ENCODE measurements at places on chromosomes 2 and 18. TPM values are rescaled to one million over a fixed set of nuclear protein-coding genes. Genes with fewer than 3 reads are reported as not detected.

The TMEM247 gene
- polyA plus RNA-seq = not detected

The NYAP2 gene
- polyA plus RNA-seq = not detected

The STPG4 gene
- polyA plus RNA-seq = not detected

The MRPL53 gene
- 36.6 TPM for polyA plus RNA-seq

The MOB1A gene
- polyA plus RNA-seq = 16.2 TPM

The DSG1 gene
- polyA plus RNA-seq = 0.06 TPM

The RFTN2 gene
- 2.3 TPM for polyA plus RNA-seq

The TANC1 gene
- 4.1 TPM for polyA plus RNA-seq

The TMEM163 gene
- 3.2 TPM for polyA plus RNA-seq

The CFC1 gene
- 0.14 TPM for polyA plus RNA-seq

The EVA1A gene
- 2.4 TPM for polyA plus RNA-seq

- DNase-seq = no peak
These were observed 51.9 kb upstream of the CWC22 start for GRCh38 chr2:180058993-180059392.

- DNase-seq = no peak
These were observed 16.7 kb upstream of the EHBP1 start for GRCh38 chr2:62688771-62689170.

DNA sequence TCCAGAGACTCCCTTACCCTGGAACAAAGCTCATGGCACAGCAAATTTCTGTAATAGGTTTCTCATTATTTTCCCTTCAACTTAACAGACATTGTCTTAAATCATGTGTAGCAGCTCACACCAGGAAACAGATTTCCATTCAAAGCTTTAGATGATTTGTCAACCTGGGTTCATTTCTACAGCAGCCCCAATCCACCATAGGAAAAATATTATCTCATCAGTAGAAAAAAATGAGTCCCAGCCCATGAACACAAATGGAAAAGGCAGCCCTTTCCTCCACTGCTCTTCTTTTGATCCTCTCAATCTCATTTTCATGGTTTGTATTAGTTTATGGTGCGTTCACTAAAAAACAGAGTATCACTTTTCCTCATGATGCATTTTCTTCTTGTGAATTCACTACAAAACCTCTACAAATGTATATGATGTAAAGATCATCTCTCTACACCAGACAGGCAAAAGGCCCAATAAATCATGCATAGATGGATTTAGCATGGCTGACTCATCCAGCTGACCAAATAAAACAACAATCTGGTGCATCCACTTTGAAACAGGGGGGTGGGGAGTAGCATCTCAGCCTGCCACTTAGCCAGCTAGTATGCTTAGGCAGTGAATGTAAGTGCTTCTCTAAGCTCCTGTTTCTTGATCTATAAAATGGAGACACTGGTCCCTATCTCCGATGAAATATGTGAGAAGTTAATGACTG is 78.6 kb downstream of the SATB2 start:
- no peak for DNase-seq

- DNase-seq = no peak
These were observed 462.1 kb downstream of the ERBB4 start for GRCh38 chr2:212076456-212076855.

- no peak for DNase-seq
These were observed 251.5 kb downstream of the GPD2 start for GRCh38 chr2:156687715-156688114.

DNA sequence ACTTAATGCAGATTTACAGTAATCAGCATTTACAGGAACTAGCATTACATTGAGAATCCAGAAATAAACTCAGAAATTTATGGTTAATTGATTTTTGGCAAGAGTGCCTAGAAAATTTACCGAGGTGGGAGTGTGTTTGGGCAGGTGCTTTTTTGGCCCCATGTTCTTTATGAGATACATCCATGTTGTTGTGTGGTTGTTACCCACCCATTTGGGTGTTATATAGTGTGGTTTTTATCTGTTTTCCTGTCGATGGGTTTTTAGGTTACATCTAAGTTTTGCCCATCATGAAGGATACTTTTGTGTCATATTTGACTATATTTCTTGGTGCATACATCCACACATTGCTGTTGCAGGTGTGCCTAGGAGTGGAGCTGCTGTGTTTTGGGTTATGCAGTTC is 82.0 kb downstream of the ATP9B start:
- DNase-seq = no peak

DNA sequence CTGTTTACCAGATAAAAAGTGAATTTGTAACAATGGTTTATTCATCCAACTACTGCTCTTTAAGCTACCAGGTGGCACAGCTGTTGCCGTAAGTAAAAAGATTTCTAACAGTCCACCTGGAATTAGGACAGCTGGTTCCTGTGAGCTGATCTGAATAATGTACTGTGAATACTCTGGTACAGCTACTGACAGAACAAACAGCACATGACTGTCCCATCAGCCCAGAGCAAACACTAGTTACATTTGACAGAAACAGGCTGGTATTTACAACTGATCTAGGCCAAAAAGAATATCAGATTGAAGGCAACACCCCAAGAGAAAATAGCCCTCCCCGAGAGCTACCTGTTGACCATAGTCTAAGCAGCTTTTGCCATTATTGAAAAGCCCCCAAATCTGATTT is 840.4 kb downstream of the CPS1 start:
- DNase-seq = no peak

GRCh38 chr2:198483051-198483450 is 678.7 kb downstream of the PLCL1 start:
- DNase-seq = no peak

GRCh38 chr2:15974565-15975260 is 34.4 kb downstream of the MYCN start:
- no peak for DNase-seq

- DNase-seq = no peak
These were observed 154.2 kb upstream of the KYNU start for GRCh38 chr2:142723236-142723635.

GRCh38 chr2:133589456-133589855 is 21.2 kb upstream of the NCKAP5 start:
- DNase-seq = no peak

DNA sequence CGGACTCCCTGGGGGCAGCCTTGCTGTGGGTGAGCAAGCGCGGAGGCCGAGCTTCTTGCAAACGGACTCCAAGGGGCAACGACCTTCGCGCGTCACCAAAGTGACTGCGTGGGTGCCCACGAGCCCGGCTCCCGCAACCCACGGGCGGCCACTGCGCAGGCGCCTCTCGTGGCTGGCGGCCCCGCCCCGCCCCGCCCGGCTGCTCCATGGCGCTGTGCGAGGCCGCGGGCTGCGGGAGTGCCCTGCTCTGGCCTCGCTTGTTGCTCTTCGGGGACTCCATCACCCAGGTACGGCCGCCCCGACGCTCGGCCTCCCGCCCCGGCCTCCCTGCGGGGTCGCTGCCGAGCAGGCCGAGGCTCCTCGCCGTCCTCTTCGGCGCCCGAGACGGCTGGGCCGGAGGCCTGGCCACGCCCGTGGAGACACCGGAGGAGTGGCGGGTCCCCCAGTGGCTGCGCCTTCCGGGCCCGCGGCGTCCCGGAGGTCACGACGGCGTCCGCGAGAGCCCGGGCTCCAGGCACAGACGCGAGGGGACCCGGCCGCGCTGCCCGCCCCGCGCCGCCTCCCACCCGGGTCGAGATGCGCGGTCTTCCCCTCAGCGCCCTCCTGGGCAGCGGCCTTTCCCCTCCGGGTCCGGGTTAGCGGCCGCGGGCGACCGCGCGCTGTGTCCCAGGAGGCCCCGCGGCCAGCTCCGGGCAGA is at the start of gene IAH1:
Gene IAH1 (plus strand): TSS at position 191 of the 697 bp plus-strand sequence. CDS start 16 bp downstream, at position 207.
- DNase-seq = no peak

- no peak for DNase-seq
These were observed 99.7 kb downstream of the HDAC4 start for GRCh38 chr2:239300871-239301735.

DNA sequence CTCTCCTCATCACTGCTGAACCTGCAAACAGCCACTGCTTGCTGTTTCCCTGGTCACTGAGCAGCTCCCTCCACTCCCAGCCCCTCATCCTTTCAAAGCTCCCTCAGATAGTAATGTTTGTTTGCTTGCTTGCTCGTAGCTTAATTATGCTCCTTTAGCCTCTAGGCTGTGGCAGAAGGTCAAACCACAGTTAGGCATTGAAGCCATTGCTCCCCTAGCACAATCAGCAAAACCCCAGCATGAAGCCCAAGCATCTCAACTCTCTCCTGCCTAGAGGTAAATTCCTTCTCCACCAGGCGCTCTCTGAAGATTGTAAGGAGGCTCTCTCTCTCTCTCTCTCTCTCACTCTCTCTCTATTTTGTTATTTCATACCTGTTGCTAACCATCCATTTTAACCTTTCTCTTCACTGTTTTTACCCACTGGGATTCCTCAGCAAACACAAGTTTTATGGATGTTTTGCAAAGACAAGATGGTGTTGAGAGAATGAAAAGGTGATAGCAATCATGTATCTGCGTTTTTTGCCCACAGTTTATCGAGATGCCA is 135.9 kb upstream of the HNRNPA3 start:
- no peak for DNase-seq

GRCh38 chr18:26555804-26556553 is 7.6 kb upstream of the KCTD1 start:
- no peak for DNase-seq

DNA sequence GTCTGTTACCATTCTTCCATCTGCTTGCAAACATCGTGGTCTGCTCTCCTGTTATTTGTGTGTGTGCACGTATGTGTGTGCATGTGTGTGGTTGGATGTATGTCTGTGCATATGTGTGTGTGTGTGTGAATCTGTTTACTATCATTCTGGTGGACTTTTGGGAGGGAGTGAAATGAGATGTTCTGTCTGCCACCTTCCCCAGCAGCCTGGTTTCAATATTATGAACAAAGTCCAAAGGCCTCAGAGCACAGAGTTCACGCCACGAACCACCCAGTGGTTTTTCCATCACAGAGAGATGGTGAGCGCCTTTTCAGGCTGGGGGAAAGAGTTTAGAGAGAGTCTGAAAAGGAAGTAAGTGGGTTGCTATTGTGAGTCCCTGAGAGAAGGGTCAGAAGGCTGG is 67.1 kb upstream of the YWHAQ start:
- no peak for DNase-seq

- DNase-seq = peak; percentile 28
These were observed 184.1 kb upstream of the HS6ST1 start for GRCh38 chr2:128502638-128503246.

DNA sequence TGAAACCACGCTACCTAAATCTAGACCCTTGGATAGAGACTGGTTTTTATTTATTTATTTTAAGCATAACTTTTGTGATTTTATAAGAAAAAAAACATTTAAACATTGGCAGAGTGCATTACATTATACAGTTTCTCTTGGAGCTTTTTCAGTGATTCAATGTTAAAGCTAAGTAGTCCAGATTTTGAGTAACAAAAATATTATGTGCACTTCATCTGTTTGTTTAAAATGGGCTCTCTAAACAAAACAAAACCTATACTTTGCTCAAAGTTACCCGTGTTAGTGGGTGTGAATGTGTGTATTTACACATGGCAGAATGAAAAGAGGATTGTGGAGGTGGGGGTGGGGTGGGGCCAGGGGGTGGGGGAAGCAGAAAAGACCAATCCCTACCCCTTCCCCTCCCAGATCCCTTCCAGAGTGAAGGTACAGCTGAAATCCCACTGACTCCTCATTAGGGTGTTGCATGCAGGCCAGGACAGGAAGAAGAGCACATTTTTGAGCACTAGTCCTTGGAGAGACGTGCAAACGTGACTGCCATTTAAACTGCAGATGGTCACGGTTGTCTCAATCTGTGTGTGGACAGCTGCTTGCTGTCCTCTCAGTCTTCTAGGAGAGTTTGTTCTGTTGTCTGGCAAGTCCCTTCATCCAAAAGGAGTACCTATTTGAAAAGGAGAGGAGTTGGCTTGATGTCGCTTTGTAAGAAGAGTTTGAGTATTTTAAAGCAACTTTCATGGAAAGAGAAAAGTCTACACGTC is 303.0 kb downstream of the ICOS start:
- no peak for DNase-seq

DNA sequence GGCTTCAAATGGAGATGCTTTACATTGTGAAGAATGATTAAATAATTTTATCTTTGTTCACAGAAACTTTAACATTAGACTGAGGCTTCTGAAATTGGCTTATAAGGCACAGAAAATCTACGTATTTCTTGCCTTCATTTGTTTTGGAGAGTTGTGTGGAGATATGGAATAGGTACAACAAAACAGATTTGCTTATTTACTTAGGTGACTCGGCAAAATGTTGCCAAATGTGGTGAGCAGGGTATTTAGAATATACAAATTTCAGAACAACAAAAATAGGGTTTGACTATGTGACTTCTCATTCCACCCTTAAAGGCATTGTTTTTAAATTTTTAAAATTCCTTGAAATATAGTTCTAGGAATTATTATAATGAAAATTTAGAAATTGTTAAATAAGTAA is 134.2 kb downstream of the KCNJ3 start:
- DNase-seq = no peak

DNA sequence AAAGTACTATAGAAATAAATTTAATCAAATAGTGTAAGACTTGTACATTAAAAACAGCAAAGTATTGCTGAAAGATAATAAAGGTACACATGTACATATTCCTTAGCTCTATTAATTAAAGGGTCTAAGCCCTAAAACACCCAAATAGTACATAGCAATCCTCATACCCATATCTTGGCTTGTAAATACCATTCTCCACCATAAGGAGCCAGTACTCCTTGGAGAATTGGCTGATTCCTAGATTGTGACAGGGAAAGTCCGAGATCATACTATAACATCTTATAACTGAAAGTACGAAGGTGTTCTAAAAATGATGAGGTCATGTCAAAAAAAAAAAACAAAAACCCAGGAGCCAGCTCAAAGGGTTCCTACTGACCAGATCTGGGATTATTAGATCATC is 614.6 kb downstream of the SUCLG1 start:
- DNase-seq = no peak

GRCh38 chr2:8860239-8860638 is 22.8 kb upstream of the KIDINS220 start:
- no peak for DNase-seq

All from H1 (cell line).